H4 (cell line): ENCODE measurements at places on chromosomes 6 and 20.
A peak's percentile ranks its signal among the peaks of the same experiment; 100 is the strongest.

GRCh38 chr20:409697-410559, 1.8 kb downstream of the RBCK1 start:
- DNase-seq, result no peak

- DNase-seq, result peak; percentile 45
These were observed 132.2 kb downstream of the SNX5 start for GRCh38 chr20:17836303-17836861.

- DNase-seq, result no peak
These were observed 340.5 kb upstream of the SYNCRIP start for GRCh38 chr6:85983032-85983659.

GRCh38 chr6:18121580-18122127, 823 bp downstream of the NHLRC1 start:
- DNase-seq, result no peak

- peak; percentile 47 for DNase-seq
These were observed 69.2 kb downstream of the PDE7B start for GRCh38 chr6:135920689-135921088.
